MM.1S (cell line): ENCODE measurements at places on chromosomes 4 and X.

- no peak for DNase-seq
These were observed 64.5 kb upstream of the PRSS12 start for GRCh38 chr4:118417325-118417724.

- DNase-seq, result no peak
These were observed 931 bp downstream of the DDX60 start for GRCh38 chr4:168317621-168318020.

DNA sequence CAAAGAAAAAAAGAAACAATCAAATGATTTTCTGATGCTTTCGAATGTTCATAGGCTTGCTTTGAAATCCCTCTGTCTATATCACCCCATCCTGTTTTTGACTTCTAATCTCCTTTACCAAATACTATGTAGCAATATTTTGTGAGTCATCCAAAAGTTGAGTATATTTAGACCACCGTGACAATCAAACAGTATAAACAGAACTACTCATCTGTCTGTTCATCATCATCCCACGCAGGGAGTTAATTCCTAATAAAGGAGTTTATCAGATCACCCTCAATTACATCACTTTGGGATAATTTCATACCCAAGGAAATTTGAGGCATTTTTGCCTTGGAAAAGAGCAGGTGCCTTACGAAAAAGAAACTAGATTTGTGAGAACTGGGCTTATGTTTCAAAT is 212.9 kb downstream of the CBR4 start:
- DNase-seq, result no peak

DNA sequence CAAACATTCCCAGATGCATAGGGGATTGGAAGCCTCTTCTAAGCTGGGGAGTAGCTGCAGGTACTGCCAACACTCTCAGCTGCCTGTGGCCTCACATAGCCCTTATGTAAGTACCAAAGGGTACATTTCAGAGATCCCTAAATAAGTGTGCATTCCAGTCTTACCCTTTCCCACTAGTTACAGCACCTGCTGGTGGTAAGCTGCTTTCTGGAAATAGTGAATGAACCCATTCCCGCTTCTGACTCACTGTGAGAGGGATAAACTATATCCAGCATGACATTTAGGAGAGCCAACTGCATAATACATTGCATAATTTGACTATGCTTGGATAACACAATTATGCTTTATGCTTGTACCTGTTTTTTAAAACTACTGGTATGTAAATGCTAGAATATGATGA is 149.0 kb downstream of the FAM13A start:
- DNase-seq, result no peak

- peak; percentile 74 for DNase-seq
These were observed 4.7 kb upstream of the NKX6-1 start for GRCh38 chr4:84503495-84504437.

DNA sequence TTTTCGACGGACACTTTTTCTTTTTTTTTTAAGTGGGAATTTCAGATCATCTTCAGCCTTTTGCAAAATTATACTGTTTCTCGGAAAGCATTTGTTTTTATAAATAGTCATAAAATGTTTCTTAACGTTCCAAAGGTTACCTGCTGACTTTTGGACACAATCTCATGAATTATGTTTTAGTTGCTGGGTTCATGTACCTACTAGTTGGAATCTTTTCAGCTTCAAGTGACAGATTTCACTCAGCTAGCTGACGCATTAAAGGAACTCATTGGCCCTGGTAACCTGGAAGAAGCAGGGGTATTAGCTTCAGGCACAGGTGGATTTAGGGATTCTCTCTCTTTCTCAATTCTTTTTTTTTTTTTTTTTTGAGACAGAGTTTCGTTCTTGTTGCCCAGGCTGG is 66.5 kb downstream of the TMEM131L start:
- DNase-seq, result no peak

GRCh38 chrX:153400146-153401132 is 711 bp downstream of the PNMA6E start:
- peak; percentile 48 for DNase-seq

- DNase-seq, result no peak
These were observed 1418.7 kb downstream of the FSTL5 start for GRCh38 chr4:160745126-160745525.

DNA sequence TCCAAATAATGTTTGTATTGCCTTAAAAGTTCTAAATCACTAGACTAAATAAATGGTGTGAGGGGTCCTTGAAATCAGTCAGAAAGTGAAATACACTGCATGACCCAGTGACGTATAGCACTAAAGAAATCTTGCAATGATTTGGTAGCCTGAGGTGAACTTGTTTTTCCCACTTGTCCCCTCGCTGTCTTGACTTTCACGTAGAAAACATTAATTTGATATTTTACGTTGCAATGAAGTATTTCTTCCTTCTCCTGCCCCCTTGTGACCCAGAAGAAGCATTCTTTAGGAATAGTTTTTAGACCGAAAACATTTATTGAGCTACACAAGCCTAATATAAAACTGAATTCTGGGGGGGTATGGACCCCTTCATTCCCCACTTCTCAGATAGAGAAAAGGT is 3.7 kb downstream of the KLB start:
- DNase-seq, result no peak

DNA sequence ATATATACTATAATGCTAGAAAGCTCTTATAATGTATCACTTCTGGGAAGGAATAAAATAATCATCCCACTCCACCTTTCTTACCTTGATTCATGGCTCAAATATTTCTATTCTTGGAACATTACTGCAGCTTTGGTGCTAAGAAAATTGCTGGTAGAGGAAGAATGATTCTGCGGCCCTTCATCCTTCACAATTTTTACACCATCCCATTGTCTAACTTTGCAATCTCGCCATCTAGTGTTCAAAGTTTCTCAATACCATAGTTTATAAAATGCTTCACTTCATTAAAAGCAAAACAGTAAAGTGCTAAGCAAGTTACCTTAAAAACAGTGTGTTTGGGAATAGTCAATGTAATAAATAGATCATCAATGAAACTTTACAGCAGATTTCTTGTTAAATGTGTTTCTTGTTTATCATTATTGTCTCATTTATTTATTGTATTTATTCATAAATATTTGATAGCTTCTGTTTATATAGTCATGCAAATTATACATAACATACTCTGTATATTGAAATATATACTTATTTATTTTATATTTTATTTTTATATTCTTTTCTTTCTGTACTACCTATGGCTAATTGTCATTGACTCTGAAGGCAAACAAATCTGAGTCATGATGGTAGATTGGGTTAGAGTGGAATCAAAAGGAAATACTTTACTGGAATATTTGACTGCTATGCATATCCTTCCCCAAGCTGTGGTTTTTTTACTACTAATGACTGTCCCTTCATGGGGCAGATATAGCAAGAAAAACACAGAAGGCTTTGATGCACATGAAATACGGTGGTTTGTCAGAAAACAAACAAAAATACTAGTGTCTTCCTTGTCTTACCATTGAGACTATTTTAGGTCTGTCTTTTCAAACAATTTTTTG is 390.7 kb downstream of the MAPK10 start:
- peak; percentile 43 for DNase-seq

DNA sequence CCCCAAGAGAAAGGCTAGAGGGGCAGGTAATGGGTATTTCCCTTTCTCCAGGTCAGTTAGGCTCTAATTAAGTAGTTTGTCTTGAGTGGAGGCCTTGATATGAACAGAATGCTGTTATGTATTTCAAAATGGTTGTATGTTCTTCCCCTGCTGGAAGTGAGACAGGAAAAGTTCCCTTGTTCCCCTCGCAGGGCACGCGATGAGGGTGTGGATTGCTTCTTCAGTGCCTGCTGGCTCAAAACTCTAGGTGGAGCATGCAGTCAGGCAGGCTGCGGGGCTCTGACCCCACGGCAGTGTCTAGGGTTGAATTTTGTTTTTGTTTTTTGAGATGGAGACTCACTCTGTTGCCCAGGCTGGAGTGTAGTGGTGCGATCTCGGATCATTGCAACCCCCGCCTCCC is 341.0 kb upstream of the ZCCHC13 start:
- no peak for DNase-seq

DNA sequence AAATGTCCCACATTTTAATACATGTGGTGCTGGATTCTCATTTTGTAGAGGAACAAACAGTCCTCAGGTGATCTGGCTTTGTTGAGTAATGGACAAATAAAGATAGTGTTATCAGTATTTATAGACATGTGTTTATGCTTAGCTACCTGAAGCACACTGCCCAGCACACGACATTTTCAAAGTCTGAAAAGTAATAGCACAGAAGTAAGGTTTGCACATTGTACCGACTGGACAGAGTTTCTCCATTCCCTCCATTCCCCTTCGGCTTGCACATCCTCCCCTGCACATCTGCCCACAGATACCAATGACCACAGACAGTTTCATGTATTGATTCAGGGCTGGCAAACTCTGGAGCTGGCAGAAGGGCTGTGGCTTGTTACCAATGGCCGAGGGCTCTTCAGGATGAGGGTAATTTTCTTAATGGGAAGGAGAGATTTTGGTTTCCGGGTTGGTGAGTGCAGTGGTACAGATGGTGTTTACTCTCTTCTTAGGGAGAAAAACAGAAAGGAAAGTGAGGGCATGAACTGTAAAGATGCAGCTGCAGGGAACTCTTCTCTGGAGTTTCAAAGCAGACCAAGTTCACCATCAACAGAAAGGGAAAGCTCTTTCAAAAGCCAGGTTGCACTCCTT is 2.3 kb downstream of the GRPR start:
- peak; percentile 29 for DNase-seq

DNA sequence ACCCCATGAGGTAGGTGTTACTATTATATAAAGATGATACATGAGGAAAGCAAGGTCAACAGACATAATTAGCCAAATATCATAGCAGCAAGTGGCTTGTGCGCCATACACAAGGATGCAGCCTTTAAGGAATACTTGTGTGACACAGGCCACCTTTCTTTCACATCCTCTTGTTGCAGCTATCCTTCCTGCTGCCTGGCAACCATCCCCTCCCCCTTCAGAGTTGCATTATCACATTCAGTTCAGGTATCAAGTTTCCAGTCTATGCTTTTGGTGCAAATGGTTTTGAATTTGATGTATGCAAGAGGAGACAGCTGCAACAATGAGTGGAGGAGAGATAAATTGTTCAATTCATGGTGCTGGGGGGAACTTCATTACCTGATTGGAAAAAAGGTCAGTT is 6.4 kb downstream of the ZCCHC18 start:
- DNase-seq, result no peak

DNA sequence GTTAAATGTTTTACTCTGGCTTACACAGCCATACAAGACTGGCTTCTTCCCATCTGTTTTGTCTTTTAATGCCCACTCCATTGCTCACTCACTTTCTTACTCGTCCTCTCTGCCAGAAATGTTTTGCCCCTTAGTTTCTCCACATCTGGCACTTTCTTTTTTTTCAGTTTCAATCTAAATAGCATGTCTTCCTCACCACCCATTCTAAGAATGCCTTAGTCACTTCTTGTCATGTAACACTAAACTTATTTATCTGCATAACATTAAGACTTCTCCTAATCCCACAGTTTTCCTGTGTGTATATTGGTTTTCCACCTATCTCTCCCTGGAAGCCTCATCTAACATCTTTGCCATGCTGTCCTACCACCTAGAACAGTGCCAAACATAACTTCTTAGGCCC is 119.3 kb downstream of the ADAMTS3 start:
- DNase-seq, result no peak

DNA sequence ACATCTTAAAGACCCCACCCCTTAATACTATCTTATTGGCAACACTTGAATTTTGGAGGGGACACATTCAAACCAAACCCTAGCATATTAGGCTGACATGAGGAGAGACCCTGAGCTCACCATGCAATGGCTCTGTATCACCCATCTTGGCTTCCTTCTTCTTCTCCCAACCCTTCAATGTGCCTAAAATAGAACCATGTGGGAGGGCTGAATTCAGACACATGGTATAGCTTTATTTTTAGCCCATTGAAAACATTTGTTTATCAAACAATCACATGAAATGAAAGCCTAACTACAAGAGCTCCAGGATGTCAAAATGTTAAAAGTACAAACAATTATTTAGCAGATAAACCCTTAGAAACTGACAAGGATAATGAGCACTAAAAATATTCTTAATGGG is 81.6 kb downstream of the RASL11B start:
- DNase-seq, result no peak

DNA sequence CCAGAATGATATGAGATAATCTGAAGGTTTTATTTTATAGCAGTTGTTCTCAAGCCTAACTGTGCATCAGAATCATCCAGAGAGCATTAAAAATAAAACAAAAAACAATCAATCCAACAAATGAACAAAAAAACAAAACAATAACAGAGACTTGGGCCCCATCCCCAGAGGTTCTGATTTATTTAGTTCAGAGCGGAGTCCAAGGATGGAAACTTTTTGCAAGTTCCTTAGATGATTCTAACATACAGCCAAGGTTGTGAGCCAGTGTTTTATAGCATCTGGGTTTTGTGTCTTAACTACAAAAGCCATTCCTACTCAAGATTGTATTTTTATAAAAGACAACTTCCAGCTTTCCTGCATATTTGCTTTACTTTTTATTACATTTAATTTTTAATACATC is 59.4 kb upstream of the GRPR start:
- no peak for DNase-seq

DNA sequence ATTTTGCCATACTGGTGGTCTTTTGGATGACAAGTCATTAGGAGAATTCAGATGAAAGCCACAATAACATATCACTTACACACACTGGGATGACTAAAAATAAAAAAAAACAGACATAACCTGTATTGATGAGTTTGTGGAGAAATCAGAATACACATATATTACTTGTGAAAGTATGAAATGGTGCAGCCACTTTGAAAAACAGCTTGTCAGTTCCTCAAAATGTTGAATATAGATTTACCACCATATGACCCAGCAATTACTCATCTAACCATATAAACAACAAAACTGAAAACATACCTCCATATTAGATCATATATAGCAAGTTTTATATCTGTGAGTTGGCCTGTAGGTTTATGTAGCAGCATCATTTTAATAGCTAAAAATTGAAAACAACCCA is 608.7 kb downstream of the TLL1 start:
- DNase-seq, result no peak

GRCh38 chr4:108762559-108763225 is at the start of gene ETNPPL:
Gene ETNPPL, minus strand, starts transcription at chr4:108763053. Its CDS starts 155 bp downstream, at chr4:108762898.
- DNase-seq, result peak; percentile 47

- no peak for DNase-seq
These were observed 27.9 kb downstream of the NKX3-2 start for GRCh38 chr4:13516315-13516860.

GRCh38 chr4:102390438-102390837 is 45.2 kb upstream of the SLC39A8 start:
- no peak for DNase-seq

GRCh38 chr4:1019729-1020470 is 8.5 kb downstream of the FGFRL1 start:
- no peak for DNase-seq

- peak; percentile 71 for DNase-seq
These were observed 356.1 kb downstream of the HNRNPD start for GRCh38 chr4:82017680-82018079.

GRCh38 chr4:110515676-110516075 is 39.7 kb downstream of the ENPEP start:
- DNase-seq, result peak; percentile 33

DNA sequence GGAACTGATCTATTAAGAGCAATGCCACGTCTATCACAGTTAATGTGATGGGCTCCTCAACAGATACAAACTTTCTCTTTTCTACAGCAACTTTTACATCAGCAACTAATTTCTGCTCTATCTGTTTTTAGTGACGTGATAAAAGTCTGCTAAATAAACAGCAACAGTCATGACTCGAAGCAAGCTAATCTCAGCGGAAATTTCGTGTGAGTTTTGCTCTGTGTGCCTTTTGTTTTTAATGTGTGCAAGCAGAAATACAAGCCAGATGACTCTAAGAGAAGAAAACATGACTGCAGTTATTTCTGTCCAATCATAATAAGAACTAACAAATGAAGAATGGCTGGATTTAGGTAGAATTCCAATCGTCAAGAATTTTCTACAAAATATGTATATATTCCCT is 214.3 kb downstream of the LDB2 start:
- no peak for DNase-seq
